ENCODE measurements at places on chromosomes 4 and X.
A peak's percentile ranks its signal among the peaks of the same experiment; 100 is the strongest.

- no peak for DNase-seq
These were observed 3.7 kb downstream of the EREG start for GRCh38 chr4:74368596-74368995.

DNA sequence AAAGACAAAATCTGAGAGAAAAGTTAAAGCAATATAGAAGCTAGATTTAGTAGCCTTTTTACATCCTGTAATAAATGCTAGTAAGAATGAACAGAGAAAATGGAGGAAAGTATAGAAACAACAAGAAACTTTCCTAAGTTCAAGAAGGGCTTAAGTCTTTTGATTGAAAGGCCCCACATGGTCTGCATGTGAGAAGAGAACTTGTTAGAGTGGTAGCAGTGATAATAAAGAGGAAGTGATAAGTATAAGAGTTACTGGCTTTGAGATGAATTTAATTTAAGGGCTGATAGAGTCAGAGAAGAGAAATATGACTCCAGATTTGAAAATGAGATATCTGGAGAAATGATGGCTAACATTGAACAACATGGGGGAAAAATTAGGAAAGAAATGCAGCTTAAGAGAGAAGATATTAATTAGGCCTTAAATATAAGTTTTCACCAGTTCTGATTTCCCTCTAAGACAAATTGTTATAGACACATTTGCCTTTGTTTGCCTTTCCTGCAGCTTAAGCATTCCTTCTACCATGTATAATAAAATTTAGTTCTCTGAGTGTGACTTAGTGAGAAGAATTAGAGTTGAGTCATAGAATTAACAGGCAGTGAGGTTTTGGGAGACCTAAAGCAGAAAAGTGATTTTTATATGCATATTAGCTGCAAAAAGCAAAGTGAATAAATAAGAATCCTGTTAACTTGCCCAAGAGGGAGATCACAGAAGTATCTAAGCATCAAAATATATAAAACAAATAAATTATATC, 18.4 kb downstream of the ZFX start:
- DNase-seq = no peak

DNA sequence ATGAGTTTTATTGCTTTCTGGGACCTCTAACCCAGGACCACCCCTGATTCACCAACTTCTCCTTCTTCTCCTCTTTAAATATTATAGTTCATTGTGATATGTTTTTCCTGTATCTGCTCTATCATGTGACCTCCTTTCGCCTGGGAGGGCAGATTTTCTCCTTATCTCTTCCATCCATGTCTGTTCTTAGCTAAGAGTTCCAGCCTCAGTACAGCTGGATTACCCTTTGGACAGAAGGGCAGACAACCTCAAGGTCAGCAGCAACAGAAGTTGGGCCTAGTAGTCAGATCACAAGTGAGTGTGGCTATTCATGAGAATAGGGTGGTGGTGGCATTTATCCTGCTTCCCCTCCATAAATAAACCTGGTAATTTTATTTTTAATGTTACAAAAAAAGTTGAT, 5.7 kb upstream of the XK start:
- DNase-seq = no peak

- DNase-seq = no peak
These were observed 50.7 kb upstream of the TLR3 start for GRCh38 chr4:186018261-186018660.

GRCh38 chrX:21645886-21646285, 12.2 kb downstream of the KLHL34 start:
- DNase-seq = no peak

- DNase-seq = no peak
These were observed 125.3 kb downstream of the COL4A6 start for GRCh38 chrX:108312957-108313356.

GRCh38 chr4:10083861-10084641, 32.5 kb downstream of the WDR1 start:
- DNase-seq = no peak

DNA sequence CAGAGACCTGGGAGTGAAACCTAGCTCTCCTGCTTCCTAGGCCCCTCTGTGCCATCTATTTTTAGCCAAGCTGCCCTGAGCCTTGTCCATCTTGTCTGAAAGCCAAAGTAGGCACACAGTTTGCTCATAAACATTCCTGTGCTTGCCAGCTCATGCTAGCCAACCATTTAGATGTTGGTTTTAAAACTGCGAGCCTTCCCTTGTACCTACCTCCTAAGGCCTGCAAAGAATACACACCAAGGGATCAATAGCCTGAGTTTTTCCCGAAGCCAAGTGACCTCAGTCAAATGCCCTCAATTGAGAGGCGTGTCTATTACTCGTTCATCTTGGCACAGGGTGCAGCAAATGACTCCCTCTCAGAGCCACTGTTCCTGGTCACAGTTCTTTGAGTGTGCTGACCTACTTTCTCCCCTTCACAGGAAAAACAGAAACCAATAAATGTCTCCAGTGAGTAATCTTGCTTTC, 48.5 kb downstream of the ZCCHC12 start:
- DNase-seq = no peak

GRCh38 chr4:56692576-56692975, 11.5 kb upstream of the HOPX start:
- DNase-seq = no peak

DNA sequence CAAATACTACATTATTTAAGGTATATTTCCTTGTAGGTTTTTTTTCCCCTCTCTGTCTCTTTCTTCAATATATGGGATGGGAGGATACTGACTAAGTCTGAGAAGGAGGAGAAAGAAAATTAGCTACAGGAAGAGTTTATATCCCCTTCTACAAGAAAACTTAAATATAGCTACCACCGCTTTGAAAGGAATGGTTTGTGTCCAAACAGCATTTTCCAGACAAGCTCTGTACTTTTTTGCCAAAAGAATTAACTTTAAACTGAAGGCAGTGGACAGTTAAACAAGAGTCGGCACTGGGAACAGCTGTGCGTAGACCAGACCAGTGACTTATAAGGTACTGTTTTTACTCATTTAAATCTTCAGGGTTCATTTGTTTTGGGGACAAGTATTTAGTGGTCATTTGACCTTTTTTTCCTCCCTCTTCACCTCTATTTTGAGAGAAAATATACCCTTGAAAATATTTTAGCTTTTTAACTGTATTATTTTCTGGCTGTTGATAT, 303.7 kb downstream of the ARHGAP24 start:
- no peak for DNase-seq

DNA sequence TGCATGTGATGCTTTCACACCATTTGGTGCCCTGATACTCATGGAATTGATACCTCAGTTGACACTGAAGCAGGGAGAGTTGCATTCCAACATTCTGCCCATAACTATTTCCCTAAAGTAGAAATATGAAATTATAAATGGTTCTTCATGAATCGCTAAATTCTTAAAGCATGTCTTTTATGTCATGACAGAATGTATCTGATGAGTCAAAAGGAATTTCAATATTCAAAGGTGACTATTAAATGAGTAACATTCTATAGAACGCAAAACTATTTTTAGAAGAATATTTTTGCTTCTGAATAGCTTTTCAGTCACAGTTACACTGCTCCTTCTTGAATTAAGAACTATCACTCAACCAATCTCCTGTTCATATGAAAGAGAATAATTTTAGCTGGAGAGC, 152.8 kb downstream of the ADGRA3 start:
- no peak for DNase-seq

DNA sequence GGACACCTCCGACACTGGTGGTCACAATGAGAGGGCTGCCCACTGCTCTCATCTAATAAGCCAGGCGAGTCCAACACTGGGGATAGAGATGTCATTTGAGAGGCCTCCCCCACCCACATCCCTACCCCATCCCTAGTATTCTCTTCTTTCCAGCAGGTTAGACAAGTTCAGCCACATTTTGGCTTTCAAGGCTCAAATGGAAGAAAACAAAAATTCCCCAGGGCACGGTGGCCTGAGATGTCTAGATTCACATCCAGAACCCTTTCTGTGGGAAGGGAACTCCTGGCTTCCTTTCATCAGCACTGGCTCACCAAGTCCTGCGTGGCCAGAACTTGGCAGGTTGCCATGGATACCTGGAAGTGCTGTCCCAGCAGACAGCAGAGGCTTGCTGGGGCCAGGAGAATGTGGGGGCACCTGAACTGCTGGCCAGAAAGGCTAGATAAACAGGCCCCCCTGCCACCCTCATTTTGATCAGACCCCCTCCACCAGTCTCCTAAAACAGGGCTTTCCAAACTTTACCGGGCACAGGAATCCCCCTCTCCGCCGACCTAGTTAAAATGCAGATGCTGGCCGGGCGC, 1.3 kb upstream of the NYX start:
- no peak for DNase-seq

DNA sequence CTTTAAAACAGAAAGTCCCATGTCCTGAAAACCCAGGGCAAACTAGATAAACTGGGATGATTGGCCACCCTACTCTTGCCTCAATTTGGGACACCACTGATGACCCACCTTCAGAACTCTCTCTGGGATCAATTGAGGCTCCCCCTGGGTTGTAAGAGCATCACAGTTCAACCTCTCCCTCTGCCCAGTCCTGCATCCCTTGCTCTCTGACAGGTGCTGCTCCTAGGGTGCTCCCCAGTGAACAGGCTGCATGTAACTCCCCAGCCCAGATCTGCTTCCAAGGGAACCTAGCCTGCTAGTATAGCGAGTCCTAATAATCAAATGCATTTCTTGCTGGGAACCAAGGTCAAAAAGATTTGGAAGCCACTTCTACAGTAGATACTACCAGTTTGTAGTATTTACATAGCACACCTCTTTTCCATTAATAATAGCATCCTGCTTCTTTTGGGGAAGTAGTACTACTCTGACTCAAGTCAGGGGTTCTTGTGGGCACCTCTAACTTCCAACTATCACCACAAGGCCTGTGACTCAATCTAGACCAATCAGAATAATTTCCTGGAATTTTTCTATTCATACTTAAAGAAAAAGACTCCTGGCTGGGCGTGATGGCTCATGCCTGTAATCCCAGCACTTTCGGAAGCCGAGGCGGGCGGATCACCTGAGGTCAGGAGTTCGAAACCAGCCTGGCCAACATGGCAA, 42.1 kb upstream of the SPINK2 start:
- peak; percentile 45 for DNase-seq

DNA sequence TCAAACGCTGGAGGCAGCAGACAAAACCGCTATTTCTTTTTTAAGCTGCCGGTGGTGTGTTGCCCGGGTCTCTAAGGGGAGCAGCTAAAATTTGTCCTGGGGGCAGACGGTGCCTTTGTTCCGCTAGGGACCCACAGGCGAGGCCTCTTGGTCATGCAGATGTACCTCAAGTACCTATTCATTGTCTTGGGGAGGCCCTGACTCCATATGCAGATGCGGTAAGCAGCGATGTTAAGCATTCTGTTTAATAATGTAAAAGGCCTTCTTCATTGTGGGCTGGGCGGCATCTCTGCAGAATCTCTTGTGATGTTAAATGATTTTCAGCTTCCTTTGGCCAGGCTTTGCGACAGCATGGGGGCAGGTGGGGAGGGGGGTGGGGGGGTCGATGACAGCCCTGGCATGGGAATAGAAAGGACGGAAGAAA, 98.9 kb upstream of the PJA1 start:
- DNase-seq = no peak

DNA sequence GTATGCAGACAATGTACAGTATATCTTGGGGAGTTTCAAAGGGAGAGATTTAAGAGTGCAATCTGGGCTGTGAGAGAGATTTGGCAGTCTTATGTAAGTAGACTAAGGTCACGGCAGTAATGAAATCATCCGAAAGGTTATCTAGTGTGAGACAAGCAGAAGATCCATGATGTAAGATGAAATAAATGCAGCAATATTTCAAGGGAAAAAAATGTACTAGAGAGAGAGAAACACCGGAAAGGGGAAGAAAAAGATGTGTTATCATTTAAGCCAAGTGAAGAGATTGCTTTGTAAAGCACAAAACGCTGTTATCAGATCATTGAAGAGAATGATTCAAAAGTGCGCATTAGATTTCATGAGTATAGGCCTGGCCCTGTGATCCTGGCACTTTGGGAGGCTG, 88.4 kb upstream of the GUCY1A1 start:
- DNase-seq = no peak

DNA sequence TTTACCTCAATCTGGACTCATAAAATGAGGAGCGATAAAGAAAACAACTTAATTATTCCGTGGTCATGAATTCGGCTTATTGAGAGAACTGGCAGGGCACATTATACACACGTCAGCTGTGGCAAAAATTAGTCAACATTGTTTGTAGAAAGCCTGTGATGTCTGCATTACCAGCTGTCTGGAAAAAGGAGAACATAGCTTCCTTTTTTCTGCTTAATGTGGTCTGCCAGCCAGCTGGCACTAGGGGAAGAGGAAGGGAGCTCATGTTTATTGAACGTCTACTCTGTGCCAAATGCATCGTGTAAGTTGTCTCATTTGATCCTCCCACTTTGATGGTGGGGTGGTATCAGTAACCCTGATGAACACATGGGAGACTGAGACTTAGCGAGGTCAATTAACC, 367.6 kb downstream of the ARHGAP24 start:
- peak; percentile 63 for DNase-seq

DNA sequence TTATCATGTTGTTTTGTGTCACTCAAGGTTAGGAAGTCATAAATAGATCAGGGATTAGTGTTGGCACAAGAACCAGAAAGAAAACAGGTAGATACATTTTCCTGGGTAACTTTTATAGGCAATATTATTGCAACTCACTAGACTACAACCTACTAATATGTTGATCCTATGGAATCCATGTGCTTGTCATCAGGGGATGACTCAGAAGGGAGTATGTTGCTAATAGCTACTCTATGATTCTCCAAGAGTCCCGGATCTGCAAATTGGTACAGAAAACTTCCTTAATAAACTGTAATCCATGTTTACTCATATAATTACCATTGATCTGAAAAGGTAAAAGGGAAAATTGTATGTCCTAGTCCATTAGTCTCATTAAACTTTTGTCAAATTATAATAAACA, 11.7 kb upstream of the GNRHR start:
- DNase-seq = no peak

DNA sequence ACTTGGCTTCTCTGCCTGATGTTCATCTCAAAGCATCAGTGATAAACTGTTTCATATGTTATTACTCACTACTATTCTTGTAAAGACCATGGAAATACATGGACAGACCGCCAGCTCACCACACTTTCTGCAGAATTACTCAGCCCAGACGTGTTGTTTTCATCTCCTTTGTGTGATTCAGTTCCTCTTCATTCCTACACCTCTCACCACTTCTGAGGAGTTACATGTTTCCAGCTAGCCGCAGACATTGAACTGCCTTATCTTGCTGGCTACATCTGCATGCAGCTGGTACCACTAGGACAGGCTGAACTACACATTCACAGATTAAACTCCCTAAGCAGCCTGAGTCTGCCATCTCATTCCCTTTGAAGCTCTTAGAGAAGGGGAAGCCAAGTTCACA, 443.2 kb upstream of the FGF16 start:
- peak; percentile 1 for DNase-seq

DNA sequence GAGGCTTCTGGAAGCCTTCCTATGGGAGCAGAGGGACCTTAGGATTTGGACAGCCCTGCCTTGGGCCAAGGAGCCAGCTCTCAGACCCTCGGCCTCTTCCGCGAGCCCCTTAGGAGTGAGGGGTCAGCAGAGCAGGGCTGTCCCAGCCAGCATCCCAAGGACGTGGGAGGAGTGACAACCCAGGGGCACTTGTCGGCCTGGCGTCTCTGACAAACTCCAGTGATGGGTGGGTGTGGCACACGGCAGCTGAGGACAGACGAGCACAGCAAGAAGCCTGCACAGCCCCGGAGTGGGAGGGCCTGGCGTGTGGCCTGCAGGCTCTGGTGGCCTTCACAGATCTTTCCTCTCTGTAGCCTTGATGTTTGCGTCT, 11.6 kb upstream of the TNIP2 start:
- no peak for DNase-seq

- no peak for DNase-seq
These were observed at the start of gene MUC7 for GRCh38 chr4:70471897-70472296. MUC7 (plus strand) TSS chr4:70472197; CDS start chr4:70474022, 1,825 bp downstream.
